ENCODE measurements at places on chromosomes 5 and 9.

GRCh38 chr9:107390279-107390678 lies 99.3 kb downstream of the KLF4 start:
- DNase-seq, result no peak

DNA sequence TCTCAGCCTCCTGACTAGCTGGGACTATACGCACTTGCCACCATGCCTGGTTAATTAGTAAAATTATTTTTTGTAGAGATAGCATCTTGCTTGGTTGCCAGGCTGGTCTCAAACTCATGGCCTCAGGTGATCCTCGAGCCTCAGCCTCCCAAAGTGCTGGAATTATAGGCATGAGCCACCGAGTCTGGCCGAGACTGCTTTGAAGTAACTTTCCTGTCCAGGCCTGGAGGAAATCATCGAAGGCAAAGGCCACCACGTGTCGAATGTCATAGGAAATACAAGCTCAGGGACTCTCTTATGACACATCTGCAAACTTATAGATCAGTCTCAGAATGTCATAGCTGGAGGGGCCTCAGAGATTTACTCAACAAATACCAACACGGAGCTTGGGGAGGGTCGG lies 25.1 kb downstream of the RAPGEF1 start:
- DNase-seq, result no peak

DNA sequence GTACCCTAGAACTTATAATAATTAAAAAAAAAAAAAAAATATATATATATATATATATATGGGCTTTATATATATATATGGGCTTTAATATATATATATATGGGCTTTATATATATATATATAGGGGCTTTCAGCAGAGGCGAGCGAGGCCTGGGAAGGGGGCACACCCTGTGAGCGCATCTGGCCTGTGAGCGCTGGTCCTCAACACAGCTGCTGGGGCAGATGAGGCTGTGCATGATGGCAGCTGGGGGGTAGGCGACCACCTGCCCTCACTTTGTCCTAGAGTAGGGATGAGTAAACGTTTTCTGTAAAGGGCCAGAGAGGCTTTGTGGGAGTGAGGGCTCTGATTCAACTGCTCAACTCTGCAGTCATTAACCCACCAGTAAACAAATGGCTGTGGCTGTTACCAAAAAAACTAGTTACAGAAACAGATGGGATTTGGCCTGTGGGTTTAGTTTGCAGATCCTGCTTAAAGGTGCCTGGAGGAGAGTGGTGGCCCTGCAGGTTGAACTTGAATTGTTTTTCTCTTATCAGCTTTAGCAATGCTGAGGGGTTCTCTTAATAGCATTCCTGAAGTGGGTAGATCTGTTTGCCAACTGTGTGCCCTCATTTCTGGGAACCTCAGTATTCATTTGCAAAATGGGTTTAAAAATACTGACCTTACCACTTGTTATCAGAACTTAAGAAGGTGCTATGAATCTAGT lies 88.1 kb upstream of the EPB41L4B start:
- no peak for DNase-seq

- no peak for DNase-seq
Measured at GRCh38 chr9:32525709-32526030, 326 bp downstream of the RIGI start.

DNA sequence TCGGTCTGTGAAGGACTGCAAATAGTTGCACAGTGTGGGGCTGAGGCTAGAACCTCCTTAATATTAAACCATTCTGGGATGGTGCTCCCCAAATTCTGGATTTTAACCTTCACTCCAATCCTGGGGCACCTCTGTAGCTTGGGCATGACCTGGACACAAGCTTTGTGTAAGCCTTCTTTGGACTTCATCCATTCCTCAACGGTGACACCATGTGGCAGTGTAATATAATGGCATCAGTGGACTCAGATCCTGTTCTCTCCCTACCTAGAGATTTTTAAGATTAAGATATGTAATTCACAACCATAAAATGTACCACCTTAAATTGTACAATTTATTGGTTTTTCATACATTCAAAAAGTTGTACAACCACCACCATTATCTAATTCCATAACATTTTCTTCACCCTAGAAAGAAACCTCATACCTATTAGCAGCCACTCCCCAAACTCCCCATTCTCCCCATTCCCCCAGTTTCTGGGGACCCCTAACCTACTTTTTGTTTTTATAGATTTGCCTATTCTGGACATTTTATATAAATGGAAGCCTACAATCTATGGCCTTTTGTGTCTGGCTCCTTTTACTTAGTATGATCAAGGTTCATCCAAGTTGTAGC lies 4.8 kb upstream of the PLGRKT start:
- DNase-seq, result peak; percentile 90

GRCh38 chr9:101664453-101664852 lies 69.7 kb upstream of the PPP3R2 start:
- DNase-seq, result no peak

- DNase-seq, result peak; percentile 84
Measured at GRCh38 chr9:11931109-11931508, 762.1 kb upstream of the TYRP1 start.

DNA sequence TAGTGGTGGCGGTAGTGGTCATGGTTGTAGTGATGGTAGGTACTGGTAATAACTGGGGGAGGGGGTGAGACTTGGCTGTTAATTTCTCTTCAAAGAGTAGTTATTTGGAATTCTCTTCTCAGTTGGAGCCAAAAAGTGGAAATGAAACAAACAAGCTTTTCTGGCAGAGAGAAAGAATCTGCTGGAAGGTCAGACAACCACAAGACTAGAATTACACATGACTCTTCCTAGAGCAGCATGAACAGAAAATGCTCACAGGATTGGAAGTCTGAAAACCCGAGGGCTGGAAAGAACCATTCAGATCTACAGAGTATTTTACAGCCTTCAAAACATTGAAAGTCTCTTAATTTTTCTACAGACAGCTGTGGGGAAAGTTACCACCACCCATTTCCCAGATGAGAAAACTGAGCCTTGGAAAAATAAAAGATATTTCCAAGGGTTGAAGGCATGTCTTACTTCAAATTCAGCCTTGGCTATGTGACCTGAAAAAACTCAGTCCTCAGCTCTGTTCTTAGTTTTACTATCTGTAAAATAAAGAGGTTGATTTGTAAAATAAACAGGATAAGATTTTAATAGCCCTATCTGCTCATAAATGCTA lies 42.9 kb upstream of the TRIM32 start:
- no peak for DNase-seq

DNA sequence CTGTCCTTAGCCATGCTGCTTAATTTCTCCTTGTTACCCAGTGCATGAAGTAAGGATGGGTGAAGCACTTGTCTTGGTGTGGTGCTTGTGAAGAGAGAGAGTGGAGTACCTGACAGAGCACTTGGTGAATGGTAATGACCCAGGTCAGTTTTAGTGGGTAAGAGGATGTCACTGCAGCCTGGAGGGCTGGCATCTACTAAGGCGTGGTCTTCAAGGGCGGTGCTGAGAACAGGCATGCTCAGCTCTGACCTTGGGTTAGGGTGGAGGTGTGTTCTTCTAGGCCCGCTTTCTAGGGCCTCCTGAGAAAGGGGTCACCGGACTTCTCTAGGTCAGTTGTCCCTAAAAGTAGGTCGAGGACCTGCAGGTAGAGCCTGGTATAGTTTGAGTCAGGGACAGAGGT lies 25.7 kb downstream of the SH3GL2 start:
- no peak for DNase-seq

DNA sequence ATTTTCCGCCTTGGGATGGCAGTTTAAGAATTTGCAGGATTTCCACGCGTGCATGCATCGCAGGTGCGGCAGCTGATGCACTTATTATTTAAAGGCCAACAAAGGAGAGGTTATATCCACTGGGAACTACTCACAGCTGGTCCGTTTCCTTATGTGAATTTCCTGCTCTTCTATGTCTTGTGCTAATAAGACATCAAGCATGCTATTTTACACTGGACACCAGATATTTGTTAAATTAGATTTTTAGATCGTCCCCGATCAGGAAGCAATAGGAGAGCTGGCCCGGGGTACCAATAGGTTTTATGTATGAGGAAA lies 476 bp upstream of the DTWD2 start:
- no peak for DNase-seq

DNA sequence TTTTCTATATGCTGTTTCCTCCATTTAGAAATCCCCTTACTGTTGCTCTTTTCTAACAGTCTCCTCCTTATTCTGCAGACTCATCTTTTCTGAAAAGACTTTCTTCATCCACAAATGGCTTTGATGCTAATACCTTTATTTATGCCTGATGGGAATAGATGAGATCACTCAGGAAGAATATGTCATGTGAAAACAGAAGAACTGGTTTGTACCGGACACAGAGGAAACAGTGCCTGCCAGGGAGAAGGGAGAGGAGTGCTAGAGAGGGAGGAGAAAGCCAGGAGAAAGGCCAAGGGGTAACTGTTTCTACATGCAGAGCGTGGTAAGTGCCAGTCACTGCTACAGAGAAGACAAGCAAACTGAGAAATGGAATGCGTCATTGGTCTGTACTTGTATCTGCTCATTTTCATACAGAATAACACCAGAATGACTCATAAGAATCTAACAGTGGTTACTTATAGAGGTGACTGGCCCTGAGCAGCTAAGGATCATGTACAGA lies 45.9 kb upstream of the PJA2 start:
- peak; percentile 90 for DNase-seq

- no peak for DNase-seq
Measured at GRCh38 chr5:169901896-169902295, 78.4 kb downstream of the INSYN2B start.

- no peak for DNase-seq
Measured at GRCh38 chr5:73306078-73306719, 133.2 kb downstream of the TMEM174 start.

- no peak for DNase-seq
Measured at GRCh38 chr5:68749077-68749476, 344.7 kb upstream of the SLC30A5 start.

DNA sequence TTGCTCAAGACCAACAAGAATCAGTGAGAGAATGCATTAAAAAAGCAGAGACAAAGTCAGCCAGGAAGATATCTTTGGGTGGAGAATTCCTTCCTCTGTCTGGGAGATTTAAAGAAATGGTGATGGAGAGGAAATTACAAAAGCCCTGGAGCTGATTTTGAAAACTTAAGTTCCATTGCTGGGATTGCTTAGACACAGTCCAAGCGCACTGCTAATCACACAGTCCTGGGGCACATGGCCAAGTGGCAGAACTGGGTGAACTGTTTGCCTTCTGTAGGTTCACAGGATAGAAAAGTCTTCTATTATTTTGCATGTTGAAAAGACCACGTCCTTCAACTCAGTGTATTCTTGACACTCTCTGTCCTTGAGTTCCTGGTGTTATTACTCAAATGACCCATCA lies 284.9 kb upstream of the FBXL7 start:
- DNase-seq, result no peak

DNA sequence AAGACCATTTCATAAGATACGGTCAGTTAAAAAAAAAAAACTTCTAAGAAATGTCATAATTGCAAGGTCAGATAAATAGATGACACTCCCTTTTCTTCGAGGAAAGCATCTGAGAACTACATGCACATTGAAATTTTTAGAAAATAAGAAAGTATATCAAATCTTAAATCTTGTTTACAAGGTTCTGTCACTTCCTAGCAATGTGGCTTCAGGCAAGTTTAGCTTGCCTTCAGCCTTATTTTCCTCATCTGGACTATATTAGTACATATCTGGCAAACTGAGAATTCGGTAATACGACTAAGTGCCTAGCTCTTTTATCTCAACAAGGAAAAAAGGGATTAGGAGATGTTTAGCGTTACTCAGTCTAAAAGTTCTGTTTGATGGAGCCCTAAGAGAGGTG lies 32.5 kb upstream of the OR2K2 start:
- no peak for DNase-seq

DNA sequence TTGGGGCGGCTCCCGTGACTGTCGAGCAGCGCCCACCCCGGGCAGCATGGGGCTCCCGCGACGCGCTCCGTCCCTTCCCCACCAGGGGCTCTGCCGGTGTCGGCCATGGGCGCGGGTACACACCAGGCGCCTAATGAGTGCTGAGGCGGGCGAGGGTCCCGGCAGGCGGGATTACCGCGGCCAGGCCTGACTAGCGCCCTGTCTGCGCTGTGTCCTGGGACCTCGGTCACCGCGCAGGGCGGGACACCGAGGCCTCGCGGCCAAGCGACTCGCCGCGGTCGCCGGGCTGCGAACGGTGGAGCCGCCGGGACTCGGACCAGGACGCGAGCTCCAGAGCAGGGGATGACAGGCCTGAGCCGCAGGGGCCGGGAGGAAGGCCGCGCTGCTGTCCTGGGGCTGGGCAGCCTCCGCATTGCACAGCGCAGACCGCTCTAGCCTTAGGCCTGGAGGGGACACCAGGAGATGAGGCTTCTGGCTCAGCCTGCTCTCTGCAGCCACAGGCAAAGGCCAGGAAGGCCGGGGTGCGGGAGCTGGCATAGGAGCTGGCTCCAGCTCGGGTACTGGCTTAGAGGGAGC lies 14.1 kb downstream of the LCN10 start:
- peak; percentile 74 for DNase-seq

- DNase-seq, result no peak
Measured at GRCh38 chr5:166505544-166505943, 1785.9 kb upstream of the WWC1 start.

GRCh38 chr9:103721056-103721455 lies 373.1 kb upstream of the SMC2 start:
- no peak for DNase-seq

DNA sequence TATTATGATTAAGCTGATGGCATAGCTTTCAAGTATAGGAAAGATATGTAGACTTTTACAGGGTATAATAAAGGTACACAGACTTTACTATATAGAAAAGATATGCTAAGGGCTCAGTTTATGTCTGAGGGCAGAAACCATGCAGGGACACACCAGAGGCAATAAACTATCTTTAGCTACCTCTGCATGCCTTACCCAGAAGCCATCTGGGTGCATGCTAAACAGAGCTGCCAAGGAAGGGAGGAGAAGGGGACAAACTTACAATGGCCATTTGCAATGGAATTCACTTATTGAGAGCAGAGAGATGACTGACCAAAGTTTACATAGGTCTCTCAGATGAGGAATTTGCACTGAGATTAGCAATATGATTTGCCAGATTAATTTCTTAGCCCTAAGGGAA lies 143.1 kb upstream of the NR4A3 start:
- DNase-seq, result no peak

DNA sequence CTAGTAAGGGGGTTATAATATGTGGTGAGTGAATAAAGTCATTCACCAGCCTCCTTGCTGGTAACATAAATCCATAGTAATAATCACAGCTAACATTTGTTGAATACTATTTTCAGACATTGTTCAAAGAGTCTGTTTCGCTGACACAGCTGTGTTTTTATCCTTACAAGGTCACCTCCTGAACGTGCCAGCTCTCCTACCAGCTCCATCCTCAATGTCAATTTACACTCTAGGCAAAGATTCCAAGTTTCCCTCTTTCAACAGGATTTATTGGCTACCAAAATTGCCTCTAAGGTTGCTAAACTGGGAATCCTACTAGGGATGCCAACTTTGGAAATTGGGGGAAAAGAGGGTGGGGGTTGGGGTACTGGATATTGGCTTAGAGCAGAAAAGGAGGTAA lies 30.7 kb upstream of the SMC5 start:
- no peak for DNase-seq

- peak; percentile 33 for DNase-seq
Measured at GRCh38 chr5:115415143-115415491, 118.7 kb upstream of the CCDC112 start.

GRCh38 chr9:104941597-104941996 lies 13.6 kb upstream of the ABCA1 start:
- no peak for DNase-seq

GRCh38 chr9:37187292-37187691 lies 66.9 kb downstream of the ZCCHC7 start:
- DNase-seq, result no peak
